ENCODE measurements at places on chromosomes 11 and 22.

GRCh38 chr22:27489178-27489675 lies 312.3 kb downstream of the MN1 start:
- DNase-seq = no peak

- no peak for DNase-seq
Measured at GRCh38 chr11:71248251-71248570, 4.2 kb downstream of the SHANK2 start.

DNA sequence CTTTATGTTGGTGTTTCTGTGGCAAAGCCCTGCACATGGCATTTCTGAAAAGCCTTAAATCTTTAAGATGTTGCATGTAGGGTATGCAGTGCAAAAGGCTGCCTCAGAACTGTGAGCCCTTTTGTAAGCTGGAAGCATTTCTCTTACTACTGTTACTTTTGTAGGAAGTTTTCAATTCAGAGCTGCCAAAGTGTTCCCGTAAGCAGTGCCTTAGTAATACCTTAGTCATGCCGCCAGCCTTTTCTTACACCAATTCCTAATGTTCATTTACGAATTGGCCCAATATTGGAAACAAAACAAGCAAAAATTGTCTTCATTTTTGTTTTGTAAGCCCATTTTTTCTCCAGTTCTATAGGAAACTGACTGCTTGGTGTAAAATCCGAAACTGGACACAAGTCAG lies 67.4 kb upstream of the RASSF10 start:
- DNase-seq = no peak

GRCh38 chr11:105192115-105192514 lies 52.5 kb upstream of the CARD18 start:
- DNase-seq = no peak

- no peak for DNase-seq
Measured at GRCh38 chr11:104624021-104624420, 274.2 kb downstream of the CASP12 start.

DNA sequence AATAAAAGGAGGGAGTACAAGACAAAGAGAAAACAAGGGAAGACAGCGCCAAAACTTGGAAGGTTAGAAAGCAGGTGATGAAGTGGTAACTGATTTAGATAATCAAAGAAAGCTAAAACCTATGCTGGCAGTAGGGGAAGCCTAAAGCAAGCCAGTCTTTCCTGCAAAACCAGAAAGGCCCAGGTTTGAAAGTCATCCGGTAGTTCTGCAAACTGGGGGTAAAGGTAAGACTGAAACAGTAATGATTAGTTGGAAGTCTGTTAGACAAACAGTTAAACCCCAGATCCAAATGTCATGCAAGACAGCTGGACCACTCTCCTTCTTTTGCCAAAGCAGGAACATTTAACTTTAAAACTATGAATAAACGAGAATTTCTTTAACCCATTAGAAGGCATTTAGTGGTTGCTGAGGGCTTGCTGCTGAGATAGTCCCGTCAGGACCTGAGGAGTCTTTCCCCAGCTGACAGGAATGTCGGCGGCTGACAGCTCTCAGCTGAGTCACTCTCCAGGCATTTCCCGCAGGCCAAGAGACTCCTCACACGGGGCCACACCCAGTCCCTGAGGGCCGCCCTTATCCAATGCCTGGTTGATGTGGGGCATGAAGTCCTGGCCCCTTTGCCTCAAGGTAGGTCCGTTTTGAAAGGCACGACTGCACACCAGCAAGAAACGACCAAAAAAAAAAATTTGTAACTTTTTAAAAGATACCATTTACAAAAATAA lies 36.3 kb upstream of the CFAP300 start:
- no peak for DNase-seq

GRCh38 chr11:73521621-73522020 lies 76.3 kb downstream of the FAM168A start:
- no peak for DNase-seq

- DNase-seq = peak; percentile 7
Measured at GRCh38 chr11:13207665-13208594, 69.7 kb upstream of the BMAL1 start.

DNA sequence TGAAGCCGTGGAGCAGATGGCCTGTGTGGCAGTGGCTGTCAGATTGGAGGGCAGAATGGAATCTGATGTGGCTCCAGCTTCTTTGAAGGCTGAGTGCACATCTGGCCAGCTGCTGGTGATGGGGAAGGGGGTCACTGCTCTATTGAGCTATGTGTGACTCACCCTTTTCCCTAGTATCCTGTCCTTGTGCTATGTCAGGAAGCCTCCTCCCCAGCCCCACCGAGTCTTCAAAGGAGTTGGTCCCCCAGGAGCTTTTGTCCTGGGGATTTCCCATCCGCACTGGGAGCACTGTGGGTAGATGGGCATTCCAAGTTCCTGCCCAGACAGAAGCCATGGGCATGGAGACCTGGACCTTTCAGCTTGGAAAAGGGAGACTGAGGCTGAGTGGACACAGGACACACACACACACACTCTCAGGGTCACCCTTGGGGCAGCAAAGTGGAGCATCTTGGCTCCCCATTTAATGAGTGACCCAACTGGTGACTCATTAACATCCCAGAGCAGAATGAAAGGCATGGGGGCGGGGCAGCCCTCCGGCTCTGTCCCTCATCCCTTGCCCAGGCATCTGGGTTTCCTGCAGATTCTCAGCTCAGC lies 3.3 kb downstream of the SERPINH1 start:
- DNase-seq = no peak

- no peak for DNase-seq
Measured at GRCh38 chr22:35991168-35991567, 37.5 kb downstream of the RBFOX2 start.

DNA sequence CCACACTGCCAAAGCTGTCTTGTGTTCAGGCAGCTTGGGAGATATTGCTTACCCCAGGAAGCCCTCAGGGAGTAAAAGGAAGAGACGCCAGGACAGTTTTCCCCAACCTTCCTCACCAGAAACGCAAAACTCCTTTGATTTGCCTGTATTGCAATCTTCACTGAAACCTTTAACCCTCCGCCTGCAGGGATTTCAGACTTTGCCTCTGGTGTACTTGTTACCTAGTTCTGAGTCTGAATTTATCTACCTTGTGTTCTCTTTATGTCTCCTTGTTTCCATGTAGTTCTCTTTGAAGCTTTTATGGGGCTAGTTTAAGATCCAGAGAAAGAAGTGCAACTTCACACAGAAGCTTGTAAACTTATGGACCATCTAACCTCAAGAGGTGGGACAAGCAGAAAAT lies 154.2 kb downstream of the DSCAML1 start:
- DNase-seq = no peak

DNA sequence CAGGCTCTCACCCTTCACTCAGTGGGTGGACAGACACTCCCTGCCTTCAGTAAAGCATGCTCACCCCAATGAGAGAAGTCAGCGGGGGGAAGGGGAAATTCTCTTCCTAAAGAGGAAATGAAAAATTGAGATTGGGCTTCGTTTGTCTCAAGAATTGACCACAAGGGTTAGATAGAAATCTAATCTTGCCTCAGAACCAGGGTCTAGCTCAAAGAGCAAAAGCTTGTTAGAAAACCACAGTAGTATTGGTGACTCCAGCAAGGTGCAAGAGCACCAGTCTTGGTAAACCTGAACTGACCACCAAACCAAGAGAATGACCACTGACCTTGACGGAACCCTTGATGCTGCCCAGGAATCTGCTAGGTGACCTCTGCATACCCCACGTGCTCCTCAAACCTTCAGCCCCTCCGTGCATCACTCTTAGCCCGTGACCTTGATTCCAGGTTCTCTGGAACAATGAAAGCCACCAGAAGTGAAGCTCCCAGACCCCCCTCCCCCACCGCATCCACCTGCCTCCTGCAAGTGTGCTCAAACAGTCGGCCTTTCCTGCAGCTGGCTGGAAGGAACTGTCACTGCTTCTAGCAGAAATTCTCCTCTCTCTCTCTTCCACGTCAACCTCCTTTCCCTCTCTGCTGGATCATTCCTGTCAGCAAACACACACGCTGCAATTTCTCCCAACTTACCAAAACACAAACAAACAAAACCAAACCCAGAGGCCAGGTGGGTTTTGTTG lies 3.1 kb upstream of the TMA7B start:
- no peak for DNase-seq

DNA sequence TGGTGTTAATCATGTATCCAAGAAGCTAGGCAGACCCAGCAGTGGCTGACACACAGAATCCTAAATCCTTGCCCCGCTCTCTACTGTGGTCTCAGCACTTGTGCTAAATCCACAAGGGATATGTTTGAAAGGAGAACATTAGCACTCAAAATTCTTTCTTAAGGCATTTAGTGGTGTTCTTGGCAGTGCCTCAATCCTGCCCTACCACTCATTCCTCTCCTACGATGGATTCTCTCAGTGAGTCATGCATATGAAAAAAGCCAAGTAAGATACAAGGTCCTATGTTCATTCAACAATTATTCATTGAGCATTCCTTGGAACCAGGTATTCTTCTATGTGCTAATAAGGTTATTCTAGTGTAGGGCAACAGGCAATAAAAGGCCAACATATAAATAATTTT lies 31.2 kb downstream of the RRP8 start:
- no peak for DNase-seq

DNA sequence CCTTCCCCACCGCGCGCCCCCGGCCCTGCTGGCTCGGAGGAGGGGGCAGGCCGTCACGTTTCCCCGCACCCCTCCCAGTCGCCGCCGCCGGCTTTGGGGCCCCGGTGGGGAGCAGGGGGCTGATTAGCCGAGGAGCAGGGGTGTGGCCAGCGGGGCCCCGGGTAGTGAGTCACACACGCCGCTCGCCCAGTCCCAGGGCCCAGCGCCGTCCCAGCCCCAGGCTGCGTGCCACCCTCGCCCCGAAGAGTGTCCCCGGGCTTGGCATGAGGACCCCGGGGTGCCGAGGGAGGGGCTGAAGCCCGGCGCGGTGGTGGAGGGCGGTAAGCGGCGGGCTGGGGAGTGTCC lies 34.4 kb downstream of the PRDM11 start:
- DNase-seq = no peak

- DNase-seq = no peak
Measured at GRCh38 chr11:65700399-65700798, 11.7 kb upstream of the KAT5 start.

GRCh38 chr22:40509401-40510134 lies 127.0 kb downstream of the MRTFA start:
- no peak for DNase-seq

DNA sequence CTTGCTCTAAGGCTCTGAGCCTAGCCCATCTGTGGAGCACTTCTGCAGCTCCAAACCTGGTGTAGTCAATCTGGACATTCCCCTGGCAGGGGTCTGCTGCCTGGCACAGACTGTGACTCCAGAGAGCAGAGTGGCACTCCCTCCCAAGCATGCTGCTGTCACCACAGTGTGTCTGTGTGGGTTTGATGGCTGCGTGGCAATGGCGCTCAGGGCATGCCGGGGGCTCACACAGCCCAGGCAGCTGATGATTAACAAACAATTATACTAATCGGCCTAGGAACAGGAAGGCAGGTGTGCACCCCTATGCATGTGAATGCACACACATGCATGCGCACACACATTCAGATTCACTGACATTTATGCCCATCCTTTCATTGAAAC lies 9.0 kb upstream of the NECTIN1 start:
- DNase-seq = no peak

GRCh38 chr11:11865449-11865848 lies 23.7 kb downstream of the USP47 start:
- DNase-seq = no peak

DNA sequence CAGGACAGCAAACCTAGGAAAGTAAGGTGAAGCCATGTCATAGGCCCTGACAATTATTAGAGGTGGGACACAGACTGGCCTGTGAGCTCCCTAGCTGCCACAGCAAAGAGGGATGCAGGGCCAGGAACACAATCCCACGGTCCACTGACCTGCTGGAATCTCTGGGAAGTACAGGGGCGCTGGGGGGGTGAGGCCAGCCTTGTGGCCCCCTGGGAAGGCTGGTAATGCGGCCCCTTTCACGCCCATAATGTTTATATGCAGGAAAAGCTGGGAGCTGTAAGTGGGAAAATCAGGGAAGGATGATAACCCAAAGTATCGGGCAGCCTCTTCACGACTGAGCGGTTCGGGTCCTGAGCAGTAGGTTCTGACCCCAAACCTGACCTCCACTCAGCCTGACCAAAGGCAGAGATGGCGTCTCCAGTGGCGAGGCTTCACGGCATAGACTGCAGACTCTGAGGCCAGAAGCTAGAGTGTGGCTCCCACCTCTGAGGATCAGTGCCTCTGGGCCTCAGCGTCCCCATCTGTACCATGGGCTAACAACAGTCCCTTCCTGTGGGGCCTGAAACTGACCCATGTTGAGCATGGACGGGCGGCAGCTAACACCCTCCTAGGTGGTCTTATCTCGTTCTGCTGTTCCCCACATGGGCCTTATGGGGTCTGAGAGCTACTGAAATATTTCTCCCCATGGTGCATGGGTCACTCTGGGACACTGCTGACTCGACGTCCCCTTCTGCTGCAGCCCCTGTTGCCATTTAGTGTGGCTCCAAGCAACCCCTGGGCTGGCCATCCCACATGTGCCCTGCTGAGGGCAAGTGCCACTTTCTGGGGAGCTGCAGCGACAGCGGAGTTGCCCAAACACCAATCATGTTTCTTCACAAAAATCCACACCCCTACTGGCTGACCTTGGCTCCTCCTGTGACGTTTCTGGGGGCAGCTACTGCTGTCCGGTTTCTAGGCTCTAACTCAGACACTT lies 101.8 kb downstream of the PHF21B start:
- DNase-seq = no peak

DNA sequence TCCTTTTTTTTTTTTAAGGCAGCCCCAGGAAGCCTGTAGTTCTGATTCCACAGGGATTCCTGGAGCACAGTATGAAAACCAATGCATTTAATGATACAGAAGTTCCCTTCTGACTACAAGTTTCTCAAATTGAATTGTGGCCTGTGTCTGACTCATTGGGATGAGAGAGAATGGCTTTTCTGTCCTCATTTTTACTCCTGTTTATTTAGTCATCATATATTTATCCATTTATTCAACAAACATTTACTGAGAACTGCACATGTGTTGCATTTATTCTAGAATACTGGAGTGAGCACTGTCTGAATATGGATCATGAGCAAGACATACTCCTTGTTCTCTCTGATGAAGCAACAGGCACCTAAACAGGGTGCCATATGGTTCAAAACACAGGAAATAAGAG lies 231.2 kb downstream of the NTM start:
- no peak for DNase-seq

DNA sequence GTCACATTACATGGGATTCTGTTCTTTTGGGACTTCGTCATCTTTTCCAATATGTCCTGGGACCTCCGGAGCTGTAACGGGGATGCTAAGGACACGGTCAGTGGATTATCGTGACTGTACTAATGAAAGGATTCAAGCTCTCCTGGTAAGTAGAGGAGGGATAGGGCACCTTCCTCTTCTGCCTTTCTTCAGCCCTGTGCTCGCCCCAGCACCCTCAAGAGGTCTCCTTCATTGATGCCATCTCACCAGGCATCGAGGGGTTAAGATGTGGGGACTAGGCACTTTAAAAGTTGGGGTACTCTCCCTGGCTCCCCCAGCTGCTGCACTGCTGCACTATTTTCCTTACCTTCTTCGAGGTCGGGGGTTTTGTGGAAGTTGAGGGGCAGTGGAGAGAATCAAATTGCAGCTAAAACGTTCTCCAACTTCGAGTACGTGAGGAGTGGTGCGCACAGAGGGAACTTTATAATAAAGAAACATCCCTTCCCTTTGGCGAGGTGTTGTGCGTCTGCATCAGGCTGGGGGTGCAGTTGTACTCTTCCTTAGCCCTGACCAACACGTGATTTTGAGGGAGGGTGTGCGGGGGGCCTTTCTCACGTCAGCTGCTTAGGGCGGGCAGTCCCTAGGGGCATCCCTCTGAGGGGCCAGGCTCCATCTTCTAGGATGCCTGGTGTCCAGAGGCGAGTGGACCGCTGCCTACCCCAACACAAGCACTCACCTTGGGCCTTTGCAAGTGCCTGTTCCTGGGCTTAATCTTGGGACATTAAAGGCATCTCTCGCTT lies 96.1 kb downstream of the GRAMD1B start:
- DNase-seq = no peak

GRCh38 chr11:133787379-133788141 lies 57.8 kb downstream of the SPATA19 start:
- DNase-seq = no peak

Data from NCI-H774 (cell line).